ENCODE measurements at places on chromosomes 1 and 21.

DNA sequence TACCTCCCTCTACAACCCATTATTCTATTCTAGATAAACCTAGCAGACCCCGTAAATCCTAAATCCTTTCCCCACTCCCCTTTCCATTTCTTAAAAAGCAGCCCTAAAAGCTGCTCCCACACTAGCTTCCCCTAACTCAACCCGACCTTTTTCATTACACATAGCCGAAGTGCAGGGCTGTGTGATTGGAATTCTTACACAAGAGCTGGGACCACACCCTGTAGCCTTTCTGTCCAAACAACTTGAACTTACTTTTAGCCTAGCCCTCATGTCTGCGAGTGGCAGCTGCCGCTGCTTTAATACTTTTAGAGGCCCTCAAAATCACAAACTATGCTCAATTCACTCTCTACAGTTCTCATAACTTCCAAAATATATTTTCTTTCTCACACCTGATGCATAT is 19.6 kb upstream of the PDPN start:
- no peaks in the 10 kb centered on the region for H3K36me3 ChIP-seq
- no peaks in the 10 kb centered on the region for H3K4me1 ChIP-seq
- H3K27me3 ChIP-seq, result peaks cover 7% of the 10 kb centered on the region
- no peak for DNase-seq
- H3K4me3 ChIP-seq, result no peak overlapping the region

- H3K36me3 ChIP-seq, result no peaks in the 10 kb centered on the region
- peaks cover 41% of the 10 kb centered on the region for H3K4me1 ChIP-seq
- H3K27me3 ChIP-seq, result peaks cover 28% of the 10 kb centered on the region
- H3K4me3 ChIP-seq, result no peak overlapping the region
- DNase-seq, result no peak
These were observed 476.5 kb downstream of the PTPRU start for GRCh38 chr1:29712801-29713200.

GRCh38 chr1:45032837-45033236 is 20.8 kb downstream of the UROD start:
- H3K27me3 ChIP-seq, result no peaks in the 10 kb centered on the region
- H3K36me3 ChIP-seq, result no peaks in the 10 kb centered on the region
- no peak for DNase-seq

GRCh38 chr1:230548997-230549396 is 93.3 kb upstream of the COG2 start:
- no peak overlapping the region for H3K27ac ChIP-seq
- no peaks in the 10 kb centered on the region for H3K4me1 ChIP-seq
- no peaks in the 10 kb centered on the region for H3K36me3 ChIP-seq
- H3K4me3 ChIP-seq, result no peak overlapping the region

DNA sequence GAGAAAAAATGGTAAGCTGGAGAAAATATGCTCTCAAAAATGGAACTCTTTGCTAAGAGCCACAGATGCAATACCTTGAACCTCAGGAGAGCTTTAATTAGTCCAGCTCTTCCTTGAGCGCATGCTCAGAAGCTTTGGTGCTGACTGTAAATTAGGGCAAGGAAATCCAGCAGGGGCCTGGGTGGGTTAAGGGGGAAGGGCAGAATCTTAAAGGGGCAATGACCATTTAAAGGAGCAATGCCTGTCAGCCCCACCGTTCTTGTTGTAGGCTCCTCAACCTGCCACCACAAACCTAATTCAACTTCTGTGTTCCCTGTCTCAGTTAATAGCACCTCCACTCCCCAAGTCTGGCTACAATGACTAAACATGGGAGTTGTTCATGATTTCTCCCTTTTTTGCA is 6.8 kb upstream of the SLC22A15 start:
- peaks cover 28% of the 10 kb centered on the region for H3K27me3 ChIP-seq
- DNase-seq, result no peak
- no peak overlapping the region for H3K4me3 ChIP-seq
- H3K27ac ChIP-seq, result no peak overlapping the region

GRCh38 chr1:201637282-201638079 is 98.6 kb downstream of the NAV1 start:
- no peaks in the 10 kb centered on the region for H3K4me1 ChIP-seq
- no peaks in the 10 kb centered on the region for H3K27me3 ChIP-seq
- no peak for DNase-seq

DNA sequence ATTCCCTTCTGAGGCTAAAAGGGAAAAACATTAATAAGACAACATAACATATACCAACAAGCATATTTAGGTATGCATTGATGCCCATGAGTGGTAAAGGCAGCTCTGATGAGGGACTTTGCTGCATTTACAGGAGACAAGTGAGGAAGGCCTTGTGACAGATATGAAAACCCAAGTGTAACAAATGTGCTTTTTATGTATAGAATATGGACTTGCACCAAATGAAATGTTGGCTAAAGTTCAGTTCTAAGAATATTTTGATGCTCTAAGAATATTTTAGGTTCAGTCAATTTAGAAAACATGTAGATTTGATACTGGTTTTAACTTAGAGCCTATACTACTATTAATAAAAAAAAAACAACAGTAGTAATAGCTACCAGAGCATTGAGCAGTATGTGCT is 424.7 kb downstream of the LMO4 start:
- no peaks in the 10 kb centered on the region for H3K36me3 ChIP-seq
- no peak overlapping the region for H3K27ac ChIP-seq
- no peak for DNase-seq
- H3K4me3 ChIP-seq, result no peak overlapping the region
- peaks cover 4% of the 10 kb centered on the region for H3K27me3 ChIP-seq

DNA sequence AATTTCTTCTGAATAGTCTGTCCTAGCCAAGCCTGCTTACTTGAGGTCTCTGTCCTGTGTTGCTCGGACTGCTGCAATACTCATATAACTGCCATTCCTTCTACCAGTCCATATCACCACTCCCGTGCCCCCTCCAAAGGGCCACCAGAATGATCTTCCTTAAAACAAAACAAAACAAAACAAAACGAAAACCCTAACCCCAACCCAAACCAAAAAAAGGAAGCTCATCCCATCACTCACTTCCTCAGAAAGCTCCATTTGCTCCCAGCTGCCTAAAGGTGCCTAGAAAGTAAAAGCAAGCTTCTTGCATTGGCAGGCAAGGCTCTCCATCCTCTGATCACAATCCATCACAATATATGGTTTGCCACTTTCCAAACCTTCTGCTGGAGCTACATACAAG is 20.3 kb downstream of the USP24 start:
- DNase-seq, result no peak
- H3K27me3 ChIP-seq, result no peaks in the 10 kb centered on the region
- H3K27ac ChIP-seq, result no peak overlapping the region
- no peak overlapping the region for H3K4me3 ChIP-seq

DNA sequence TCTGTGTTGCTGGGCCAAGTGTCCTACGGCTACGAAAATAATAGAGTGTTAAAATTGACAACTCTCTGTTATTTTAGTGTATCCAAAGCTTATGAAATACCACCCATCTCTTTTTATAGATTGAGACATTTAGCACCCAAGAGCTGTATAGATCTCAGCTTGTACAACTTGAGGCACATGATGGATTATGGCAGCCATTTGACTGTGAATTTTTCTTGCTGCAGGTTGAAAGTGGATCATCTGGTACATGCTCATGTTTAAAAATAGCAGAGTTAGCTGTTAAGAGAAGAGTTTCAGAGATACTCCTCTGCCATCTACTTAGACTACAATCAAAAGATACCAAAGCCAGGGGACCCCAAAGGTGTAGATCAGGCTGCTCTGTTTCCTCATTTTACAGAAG is 49.3 kb upstream of the FAM3B start:
- DNase-seq, result no peak
- no peak overlapping the region for H3K27ac ChIP-seq
- H3K36me3 ChIP-seq, result peaks cover 1% of the 10 kb centered on the region
- H3K4me1 ChIP-seq, result no peaks in the 10 kb centered on the region

GRCh38 chr1:76627901-76628300 is 239.4 kb upstream of the ST6GALNAC5 start:
- no peak overlapping the region for H3K27ac ChIP-seq
- H3K27me3 ChIP-seq, result no peaks in the 10 kb centered on the region
- H3K4me3 ChIP-seq, result no peak overlapping the region
- H3K4me1 ChIP-seq, result no peaks in the 10 kb centered on the region
- peaks cover 2% of the 10 kb centered on the region for H3K36me3 ChIP-seq

GRCh38 chr1:157089789-157090188 is 9.8 kb downstream of the ETV3L start:
- H3K4me1 ChIP-seq, result no peaks in the 10 kb centered on the region
- H3K36me3 ChIP-seq, result no peaks in the 10 kb centered on the region
- no peak for DNase-seq
- H3K4me3 ChIP-seq, result no peak overlapping the region

DNA sequence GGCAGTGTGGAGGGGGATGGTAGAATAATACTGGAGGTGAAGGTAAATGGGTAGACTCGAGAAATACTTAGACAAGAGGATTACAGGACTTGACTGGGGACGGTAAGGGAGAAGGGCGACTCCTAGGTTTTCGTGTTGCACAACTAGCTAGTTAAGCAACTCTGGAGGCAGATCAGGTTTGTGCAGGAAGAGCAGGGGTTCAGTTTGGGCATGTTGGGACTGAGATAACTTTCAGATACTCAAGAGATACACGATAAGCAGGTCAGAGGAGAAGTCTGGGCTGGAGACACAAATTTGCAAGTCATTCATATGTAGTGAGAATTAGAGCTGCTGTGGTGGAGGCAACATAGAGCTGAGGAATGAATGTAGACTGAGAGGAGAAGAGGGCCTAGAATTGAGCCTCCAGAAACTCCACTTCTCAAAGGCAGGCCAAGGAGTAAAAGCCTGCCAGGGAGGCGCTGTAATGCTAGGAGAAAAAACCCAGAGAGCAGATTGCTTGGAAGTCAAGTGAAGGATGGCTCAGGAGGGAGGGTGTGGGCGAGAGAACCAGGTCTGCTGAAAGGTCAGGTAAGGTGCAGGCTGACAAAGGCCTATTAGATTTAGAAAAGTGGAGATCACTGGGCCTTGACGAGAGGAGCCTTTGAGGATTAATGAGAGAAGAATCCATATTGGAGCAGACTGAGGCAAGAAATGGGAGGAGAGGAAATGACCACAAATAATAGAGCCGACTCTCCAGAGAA is 20.8 kb downstream of the MAB21L3 start:
- H3K4me1 ChIP-seq, result peaks cover 33% of the 10 kb centered on the region
- H3K4me3 ChIP-seq, result no peak overlapping the region
- no peak overlapping the region for H3K27ac ChIP-seq
- H3K27me3 ChIP-seq, result peaks cover 14% of the 10 kb centered on the region
- DNase-seq, result no peak

GRCh38 chr1:17527036-17527914 is 12.2 kb upstream of the ARHGEF10L start:
- H3K36me3 ChIP-seq, result no peaks in the 10 kb centered on the region
- H3K4me3 ChIP-seq, result no peak overlapping the region
- peaks cover 18% of the 10 kb centered on the region for H3K27me3 ChIP-seq
- DNase-seq, result no peak
- no peaks in the 10 kb centered on the region for H3K4me1 ChIP-seq

DNA sequence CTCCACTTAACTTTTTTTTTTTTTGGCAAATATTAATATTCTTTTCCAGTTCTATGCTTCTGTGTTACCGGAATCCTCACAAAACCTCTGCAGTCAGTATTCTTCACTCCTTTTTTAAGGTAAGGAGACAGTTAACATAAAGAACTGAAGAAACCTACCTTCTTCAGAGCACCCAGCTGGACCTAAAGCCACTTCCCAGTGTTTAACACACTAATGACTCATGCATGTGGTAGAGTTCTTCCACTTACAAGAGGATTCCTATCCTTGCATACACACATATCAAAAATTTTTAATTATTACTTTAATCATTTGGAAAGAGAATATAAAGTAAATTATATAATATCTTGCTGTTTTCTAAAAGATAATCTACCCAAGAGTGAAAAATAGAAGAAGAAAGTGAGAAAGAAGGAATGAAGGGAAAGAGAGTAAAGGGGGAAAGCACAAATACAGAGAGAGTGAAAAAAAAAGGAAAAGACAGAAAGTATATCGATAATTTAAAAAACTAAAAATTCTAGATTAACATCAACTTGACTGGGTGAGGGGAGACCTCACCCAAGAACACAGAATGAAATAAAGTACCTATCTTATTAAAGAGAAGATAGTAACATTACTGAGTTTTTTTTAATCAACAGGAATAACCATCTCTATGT is 54.9 kb downstream of the ENAH start:
- no peaks in the 10 kb centered on the region for H3K27me3 ChIP-seq
- DNase-seq, result no peak
- H3K36me3 ChIP-seq, result no peaks in the 10 kb centered on the region

- no peak for DNase-seq
- no peaks in the 10 kb centered on the region for H3K27me3 ChIP-seq
- no peaks in the 10 kb centered on the region for H3K36me3 ChIP-seq
- H3K4me3 ChIP-seq, result no peak overlapping the region
- H3K4me1 ChIP-seq, result no peaks in the 10 kb centered on the region
These were observed 158.8 kb downstream of the C1orf21 start for GRCh38 chr1:184545601-184546000.

GRCh38 chr1:93374334-93375106 is 28.8 kb downstream of the DR1 start:
- peaks cover 23% of the 10 kb centered on the region for H3K36me3 ChIP-seq
- DNase-seq, result no peak
- H3K4me3 ChIP-seq, result no peak overlapping the region
- H3K27me3 ChIP-seq, result no peaks in the 10 kb centered on the region

DNA sequence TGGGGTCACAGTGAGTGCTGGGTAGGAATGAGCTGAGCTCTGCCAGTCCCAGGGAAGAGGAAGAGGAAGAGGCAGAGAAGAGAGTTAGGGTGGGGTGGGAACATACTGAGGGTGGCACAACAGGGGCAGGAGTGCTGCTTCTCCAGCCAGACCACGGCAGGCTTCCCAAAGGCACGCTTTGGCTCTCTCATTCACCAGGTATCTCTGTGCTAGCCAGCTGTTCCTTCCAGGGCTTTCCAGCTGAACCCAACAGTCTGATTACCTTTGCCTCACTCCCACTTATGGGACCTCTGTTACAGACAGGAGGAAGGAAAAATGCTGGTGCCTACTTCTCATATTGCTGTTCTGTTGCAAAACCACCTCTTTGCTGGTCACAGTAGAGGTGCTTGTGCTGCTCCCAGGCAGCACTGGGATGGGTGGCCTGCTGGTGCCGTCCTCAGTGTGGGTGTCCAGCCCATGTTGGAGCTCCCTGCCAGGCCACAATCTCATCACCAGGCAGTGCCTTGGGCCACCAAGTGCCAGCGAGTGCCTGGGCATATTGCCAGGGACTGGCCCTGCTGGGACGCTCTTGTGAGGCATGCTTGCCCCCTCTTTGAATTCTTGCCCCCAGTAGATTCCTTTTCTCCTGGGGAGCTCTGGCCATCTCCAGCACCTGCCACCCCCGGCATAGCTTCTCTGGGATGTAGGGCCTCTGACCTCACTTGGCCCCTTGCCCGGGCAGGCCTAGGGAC is 2.1 kb downstream of the ADORA1 start:
- H3K27me3 ChIP-seq, result peaks cover 47% of the 10 kb centered on the region
- no peaks in the 10 kb centered on the region for H3K36me3 ChIP-seq
- DNase-seq, result no peak
- no peak overlapping the region for H3K4me3 ChIP-seq
- H3K4me1 ChIP-seq, result peaks cover 5% of the 10 kb centered on the region

DNA sequence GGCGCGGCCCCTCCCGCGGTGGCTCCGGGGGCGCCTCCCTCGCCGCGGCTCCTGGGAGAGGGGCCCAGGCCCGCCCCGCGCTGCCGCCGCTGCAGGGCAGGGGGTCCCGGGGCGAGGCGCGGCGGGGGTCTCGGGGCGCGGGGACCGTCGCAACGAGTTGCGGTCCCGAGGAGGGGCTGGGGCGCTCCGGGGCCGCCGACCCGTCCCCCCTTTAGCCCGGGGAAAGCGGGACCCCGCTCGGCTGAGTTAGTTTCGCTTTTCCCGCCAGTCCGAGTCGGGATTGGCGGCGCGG is 493 bp downstream of the SPSB1 start:
- H3K4me3 ChIP-seq, result no peak overlapping the region
- H3K36me3 ChIP-seq, result peaks cover 4% of the 10 kb centered on the region
- no peak for DNase-seq
- no peak overlapping the region for H3K27ac ChIP-seq
